ENCODE measurements at places on chromosomes 13 and 19. TPM values are rescaled to one million over a fixed set of nuclear protein-coding genes. Genes with fewer than 3 reads are reported as not detected.

NPAS1 gene
- 0.34 TPM for polyA plus RNA-seq

DNA sequence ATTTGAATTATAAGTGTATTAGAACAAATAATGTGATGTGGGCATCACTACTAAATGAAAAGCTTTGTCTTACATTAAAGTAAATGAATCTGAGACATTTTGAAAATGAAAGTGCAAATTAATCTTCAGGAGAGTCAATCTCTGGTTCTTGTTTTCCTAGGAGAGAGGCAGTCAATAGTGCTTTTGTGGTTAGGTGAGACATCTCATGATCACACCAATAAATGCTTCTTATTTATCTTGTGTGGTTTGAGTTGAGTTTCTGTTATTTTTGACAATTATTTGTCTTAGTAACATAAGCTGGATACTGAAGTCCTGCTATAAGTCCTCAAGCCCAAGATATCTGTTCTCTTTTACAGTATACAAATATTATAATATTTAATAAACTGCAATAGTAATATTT is 1378.0 kb upstream of the PCDH9 start:
- DNase-seq, result peak; percentile 12

- DNase-seq, result peak; percentile 67
These were observed 21.9 kb downstream of the MIR17HG start for GRCh38 chr13:91369441-91369831.

DNA sequence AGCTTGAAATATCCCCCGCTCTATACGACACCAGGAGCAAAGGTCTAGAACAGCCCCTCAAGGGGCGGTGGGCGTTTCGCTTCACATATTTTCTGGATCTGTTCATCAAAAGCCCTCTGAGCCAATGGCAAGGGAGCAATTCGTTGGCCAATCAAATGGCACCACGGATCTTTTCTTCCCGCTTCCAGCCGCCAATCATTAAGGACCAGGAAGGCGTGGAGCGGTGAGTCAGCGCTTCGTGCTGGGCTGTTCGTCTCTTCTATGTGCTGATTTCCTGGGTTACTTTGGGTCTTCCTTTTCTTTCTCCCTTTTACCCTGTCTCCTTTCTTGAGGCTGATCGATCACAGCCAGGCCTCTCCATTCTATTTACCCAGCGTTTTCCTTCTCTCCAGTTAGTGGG is at the start of gene NLRP4:
Gene NLRP4, plus strand, starts transcription at position 201 of the 400 bp plus-strand sequence. CDS start 15,541 bp downstream, outside the sequence.
- no peak for DNase-seq

DNA sequence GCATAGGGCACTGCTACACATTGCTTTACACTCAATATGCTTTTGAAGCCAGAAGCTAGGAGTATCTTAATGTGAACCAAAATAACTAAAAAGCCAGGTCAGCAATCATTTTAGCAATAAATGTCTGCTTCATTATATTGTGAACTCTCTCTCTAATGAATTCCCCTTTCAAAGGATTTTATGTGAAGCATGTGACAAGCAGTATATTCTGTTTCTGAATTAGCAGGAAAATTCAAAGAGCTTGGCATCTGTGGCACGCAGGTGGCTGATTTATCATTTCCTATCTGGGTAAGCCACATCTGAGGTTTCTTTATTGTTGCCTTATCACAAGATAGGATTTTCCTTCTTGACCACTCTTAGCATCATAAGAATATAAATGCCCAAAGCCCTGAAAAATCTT is 56.8 kb upstream of the KLF12 start:
- DNase-seq, result no peak

- DNase-seq, result peak; percentile 72
These were observed 26.8 kb downstream of the PPP5C start for GRCh38 chr19:46373491-46374359.

HCST gene
- polyA plus RNA-seq, result 0.14 TPM

DNA sequence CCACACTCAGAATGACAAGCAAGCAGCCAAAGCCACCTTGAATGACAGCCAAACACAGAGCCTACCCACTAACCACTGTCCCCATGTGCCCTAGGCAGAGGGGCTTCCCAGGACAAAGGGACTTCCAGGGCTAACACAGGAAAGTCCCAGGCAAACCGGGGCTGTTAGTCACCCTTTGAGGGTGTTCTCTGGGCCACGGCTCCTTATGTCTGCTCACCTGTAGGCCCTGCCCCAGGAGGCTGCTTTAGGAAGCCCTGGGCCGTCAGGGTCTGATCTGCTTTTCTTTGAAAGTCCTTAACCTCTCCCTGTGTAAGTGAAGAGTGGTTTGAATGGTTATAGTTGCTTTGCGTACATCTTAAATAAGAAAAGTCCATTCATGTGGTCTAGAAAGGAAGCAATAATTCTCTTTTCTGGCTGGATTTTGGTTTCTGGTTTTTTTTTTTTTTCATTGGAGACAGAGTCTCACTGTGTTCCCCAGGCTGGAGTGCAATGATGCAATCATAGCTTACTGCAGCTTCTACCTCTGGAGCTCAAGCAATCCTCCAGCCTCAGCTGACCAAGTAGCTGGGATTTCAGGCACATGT is 161.4 kb downstream of the EFNB2 start:
- peak; percentile 78 for DNase-seq

DNA sequence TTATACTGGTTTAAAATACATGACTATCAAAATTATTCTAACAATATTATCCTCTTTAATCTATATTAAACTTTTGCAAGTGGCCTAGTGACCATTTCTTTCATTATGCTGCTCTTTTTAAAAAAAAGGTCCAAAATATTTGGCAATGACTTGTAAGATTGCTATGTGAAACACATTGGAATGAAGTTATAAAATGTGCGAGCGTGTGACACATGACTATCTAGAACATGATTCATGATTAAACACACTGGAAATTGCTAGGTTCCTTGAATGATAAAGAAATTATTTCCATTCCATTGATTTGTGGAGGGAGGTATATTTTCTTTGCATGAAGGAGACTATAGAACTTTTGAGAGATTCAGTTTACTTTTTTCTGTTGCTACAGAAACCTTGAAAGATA is 739.1 kb downstream of the DIAPH3 start:
- peak; percentile 62 for DNase-seq

- no peak for DNase-seq
These were observed 88.7 kb downstream of the RNASEH2B start for GRCh38 chr13:50998326-50998725.

DNA sequence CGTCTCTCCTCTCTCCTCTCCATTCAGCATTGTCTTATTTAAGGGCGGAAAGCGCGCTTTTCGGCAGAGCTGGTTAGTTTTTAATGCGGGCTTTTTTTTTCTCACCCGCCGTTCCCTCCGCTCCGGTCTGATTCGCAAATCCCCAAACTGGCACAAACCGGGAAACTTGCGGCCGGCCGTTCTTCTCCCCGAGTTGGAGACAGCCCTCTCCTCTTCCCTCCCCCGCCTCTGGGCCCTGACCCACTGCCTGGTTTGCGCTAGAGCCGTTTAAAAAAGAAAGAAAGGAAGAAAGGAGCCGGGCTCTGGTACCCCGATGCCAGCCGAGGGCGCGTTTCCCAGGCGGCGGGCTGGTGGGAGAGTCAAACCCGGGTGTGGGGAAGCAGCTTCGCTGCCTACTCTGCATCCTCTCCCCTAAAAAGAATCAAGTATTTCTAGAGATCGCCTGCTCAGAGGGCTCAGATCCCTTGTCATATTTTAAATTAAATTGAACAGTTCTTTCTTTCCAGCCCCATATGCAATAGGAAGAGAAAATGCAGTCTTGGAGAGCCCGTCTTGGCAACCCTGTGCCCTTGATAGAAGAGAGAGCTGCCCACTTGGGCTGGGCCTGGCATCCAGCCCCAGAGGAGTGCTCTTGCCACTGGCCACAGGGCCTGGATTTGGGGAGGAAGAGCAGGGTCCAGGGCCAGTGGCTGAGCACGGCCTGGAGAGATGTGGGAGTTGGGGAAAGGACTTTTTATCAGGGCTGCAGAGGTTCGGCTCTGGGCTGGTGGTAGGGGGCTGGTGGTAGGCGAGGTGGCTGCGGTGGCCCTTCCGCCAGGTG is 19.0 kb downstream of the NFIX start:
- peak; percentile 61 for DNase-seq

- no peak for DNase-seq
These were observed 11.1 kb upstream of the PLIN3 start for GRCh38 chr19:4878491-4878968.

ZNF132 gene
- 2.2 TPM for polyA plus RNA-seq

DNA sequence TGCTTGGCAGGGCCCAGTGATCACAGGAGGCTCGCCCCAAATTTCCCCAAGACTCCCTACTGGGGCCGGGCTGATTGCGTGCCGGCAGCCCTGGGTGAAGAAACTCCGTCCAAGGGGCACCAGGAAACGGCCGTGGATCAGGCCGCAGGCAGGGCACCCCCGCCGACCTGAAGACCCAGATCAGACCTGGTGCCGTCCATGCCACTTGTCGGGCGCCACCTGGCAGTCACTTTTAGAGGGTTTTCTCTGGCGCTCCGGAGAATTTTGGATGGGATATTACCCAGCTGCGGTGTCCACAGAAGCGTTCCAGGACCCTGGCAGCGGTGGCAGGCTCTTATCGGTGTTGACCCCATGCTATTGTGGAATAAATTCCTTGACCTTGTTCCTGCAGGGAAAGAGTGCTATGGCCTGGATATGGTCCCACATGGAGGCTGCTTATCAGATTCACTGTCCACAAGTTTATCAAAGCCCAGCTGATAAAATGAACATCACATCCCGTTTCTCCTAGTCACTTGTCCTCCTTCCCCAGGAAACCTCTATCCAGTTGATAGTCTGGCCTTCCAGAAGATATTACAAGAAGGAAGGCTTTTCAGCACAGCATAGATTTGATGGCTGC is 38.2 kb downstream of the IGFL2 start:
- no peak for DNase-seq

CBLC gene
- polyA plus RNA-seq, result 0.06 TPM

- no peak for DNase-seq
These were observed 517.2 kb upstream of the SPRY2 start for GRCh38 chr13:80858131-80858530.

All from fibroblast of lung (primary cell).